Left lung (tissue), 14 donors: ENCODE measurements at places on chromosomes 3 and 15. TPM values are rescaled to one million over a fixed set of nuclear protein-coding genes. Genes with fewer than 3 reads are reported as not detected.

MEX3B gene
- polyA plus RNA-seq = 14.0 TPM

ANKUB1 gene
- polyA plus RNA-seq = 0.47 TPM

CRTAP gene
- 246 TPM for polyA plus RNA-seq

WDR49 gene
- 4.2 TPM for polyA plus RNA-seq

PIGZ gene
- polyA plus RNA-seq = 2.2 TPM

ACAN gene
- polyA plus RNA-seq = 1.0 TPM

DNA sequence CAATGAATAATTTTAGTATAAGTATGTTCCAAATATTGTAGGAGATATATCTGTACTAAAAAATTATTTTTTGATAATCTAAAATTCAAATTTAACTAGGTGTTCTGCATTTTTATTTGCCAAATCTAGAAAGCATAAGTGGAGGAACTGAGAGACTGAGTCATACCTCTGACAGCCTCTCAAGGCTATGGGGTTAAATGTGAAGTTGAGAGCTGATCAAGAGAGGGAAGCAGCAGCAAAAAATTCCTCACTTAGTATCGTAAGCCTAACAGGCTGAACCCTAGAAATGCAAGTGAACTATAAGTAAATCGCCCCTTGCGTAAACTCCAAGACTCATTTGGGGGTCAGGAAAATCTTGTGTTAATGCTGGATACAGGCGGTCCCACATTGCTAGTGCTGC, 12.8 kb upstream of the TOPAZ1 start:
- no peaks in the 10 kb centered on the region for H3K36me3 ChIP-seq
- H3K27me3 ChIP-seq = no peaks in the 10 kb centered on the region
- no peak overlapping the region for H3K4me3 ChIP-seq

GRCh38 chr3:170914690-170915089, 6.3 kb upstream of the EIF5A2 start:
- no peaks in the 10 kb centered on the region for H3K27me3 ChIP-seq
- H3K4me3 ChIP-seq = no peak overlapping the region
- no peaks in the 10 kb centered on the region for H3K36me3 ChIP-seq
- no peak overlapping the region for H3K27ac ChIP-seq
- no peaks in the 10 kb centered on the region for H3K4me1 ChIP-seq

GRCh38 chr3:125257536-125257935, 45.0 kb upstream of the SLC12A8 start:
- H3K4me1 ChIP-seq = peaks cover 5% of the 10 kb centered on the region
- DNase-seq = no peak
- no peaks in the 10 kb centered on the region for H3K27me3 ChIP-seq

- H3K27me3 ChIP-seq = no peaks in the 10 kb centered on the region
- H3K4me1 ChIP-seq = no peaks in the 10 kb centered on the region
- DNase-seq = no peak
- no peak overlapping the region for H3K4me3 ChIP-seq
- no peak overlapping the region for H3K27ac ChIP-seq
Measured at GRCh38 chr3:57923101-57923500, 85.1 kb upstream of the FLNB start.

GRCh38 chr3:180416111-180416594, 185.8 kb upstream of the TTC14 start:
- no peak overlapping the region for H3K27ac ChIP-seq
- H3K4me1 ChIP-seq = no peaks in the 10 kb centered on the region
- no peaks in the 10 kb centered on the region for H3K27me3 ChIP-seq
- H3K4me3 ChIP-seq = no peak overlapping the region

- DNase-seq = no peak
- H3K27ac ChIP-seq = no peak overlapping the region
- H3K27me3 ChIP-seq = no peaks in the 10 kb centered on the region
Measured at GRCh38 chr3:60553144-60553543, 698.1 kb downstream of the FHIT start.

DNA sequence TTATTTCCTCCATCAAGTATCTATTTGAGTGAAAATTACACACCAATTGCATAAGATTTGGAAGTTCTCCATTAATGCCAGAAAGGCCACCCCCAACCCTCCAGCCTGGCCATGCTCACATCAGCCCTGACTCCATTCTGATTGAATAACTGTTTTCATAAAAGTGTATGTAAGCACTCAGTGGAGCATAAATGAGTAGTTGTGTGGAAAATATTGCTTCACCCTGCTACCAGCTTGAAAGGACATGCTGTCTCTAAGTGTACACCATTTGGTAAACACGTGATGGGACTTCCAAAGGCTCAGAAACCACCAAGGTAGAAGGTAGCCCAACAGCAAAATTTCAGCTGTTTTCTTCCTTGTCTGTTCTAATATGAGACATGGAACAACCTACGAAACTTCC, 393.8 kb downstream of the ZNF385D start:
- no peaks in the 10 kb centered on the region for H3K27me3 ChIP-seq
- H3K4me1 ChIP-seq = no peaks in the 10 kb centered on the region

- no peak for DNase-seq
- H3K4me1 ChIP-seq = no peaks in the 10 kb centered on the region
- no peak overlapping the region for H3K27ac ChIP-seq
- no peaks in the 10 kb centered on the region for H3K27me3 ChIP-seq
Measured at GRCh38 chr15:94692710-94693109, 461.3 kb downstream of the MCTP2 start.

DNA sequence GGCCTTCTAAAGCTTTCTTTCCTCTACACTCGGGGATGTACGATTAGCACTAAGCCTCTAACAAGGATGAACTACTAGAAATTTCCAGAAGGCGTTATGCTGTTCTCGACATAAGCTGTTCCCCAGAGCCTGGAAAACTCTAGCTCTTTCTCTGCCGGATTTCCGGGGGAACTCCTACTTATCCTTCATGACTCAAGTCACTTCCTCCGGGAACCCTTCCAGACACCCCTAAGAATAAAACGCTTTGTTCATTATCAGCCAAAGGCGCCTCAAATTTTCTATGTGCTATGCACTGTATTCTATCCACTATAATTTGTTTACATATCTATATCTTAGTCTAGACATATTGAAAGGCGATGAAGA, 455 bp upstream of the SNAP23 start:
- H3K27me3 ChIP-seq = no peaks in the 10 kb centered on the region
- H3K27ac ChIP-seq = peak overlapping the region; percentile 95
- peak overlapping the region; percentile 51 for H3K4me3 ChIP-seq
- H3K4me1 ChIP-seq = peaks cover 13% of the 10 kb centered on the region
- DNase-seq = no peak

DNA sequence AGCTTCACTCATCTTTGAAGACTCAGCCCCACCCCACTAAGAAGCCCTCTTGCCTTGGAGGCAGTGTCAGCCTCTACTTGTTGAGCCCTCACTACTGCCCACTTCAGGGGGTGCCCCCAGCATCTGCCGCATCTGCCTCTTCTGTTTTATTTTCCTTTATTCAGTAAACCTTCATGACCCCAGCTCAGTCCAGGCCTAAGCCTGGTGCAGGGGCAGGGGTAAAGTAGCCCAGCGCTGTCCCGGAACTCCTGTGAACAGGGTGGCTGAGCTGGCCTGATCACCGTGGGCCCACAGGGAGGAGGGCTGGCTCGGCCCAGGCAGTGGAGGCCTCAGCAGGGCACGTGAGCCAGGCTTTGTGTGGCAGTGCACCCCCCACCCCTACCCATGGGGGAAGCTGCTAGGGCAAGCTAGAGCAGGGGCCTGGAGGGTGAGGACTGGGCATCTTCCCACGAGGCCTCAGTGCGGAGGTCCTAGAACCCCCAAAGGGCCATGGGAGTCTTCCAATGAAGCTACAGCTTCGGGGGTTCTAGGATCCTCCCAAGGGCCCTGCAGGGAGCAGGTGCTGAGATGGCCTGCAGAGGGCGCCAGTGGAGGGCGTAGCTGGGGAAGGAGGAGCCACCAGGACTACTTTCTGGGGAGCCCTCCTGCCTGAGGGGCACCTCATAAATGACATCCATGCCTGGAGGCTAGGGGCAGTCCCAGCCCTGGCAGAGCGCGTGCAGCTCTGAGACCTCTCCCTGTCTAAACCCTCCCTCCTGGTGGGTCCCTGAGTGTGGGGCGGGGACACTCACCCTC, 36.0 kb downstream of the TSPAN3 start:
- no peaks in the 10 kb centered on the region for H3K4me1 ChIP-seq
- H3K27me3 ChIP-seq = peaks cover 16% of the 10 kb centered on the region
- H3K4me3 ChIP-seq = no peak overlapping the region
- no peaks in the 10 kb centered on the region for H3K36me3 ChIP-seq
- no peak overlapping the region for H3K27ac ChIP-seq
- no peak for DNase-seq
